ENCODE measurements at places on chromosomes 13 and 19.

DNA sequence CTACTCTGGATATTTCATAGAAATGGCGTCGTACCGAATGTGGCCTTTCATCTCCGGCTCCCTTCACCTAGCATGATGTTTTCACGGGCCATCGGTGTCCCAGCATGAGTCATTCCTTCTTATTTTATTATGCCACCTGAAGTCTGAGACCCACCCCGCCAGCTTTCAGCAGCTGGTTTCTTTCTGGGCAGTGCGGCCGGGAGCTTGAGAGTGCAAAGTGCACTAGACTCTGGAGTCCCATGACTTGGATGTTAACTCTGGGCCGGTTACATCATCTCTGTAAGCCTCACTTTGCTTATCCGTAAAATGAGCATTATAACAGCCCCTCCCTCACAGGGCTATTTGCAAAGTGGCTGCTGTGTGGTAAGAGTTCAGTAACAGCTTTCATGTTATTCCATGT lies 5.8 kb upstream of the KMT5C start:
- DNase-seq = no peak

GRCh38 chr19:18070181-18070580 lies 16.6 kb downstream of the IL12RB1 start:
- no peak for DNase-seq

GRCh38 chr13:109447667-109448066 lies 338.7 kb downstream of the IRS2 start:
- DNase-seq = no peak

GRCh38 chr13:19267746-19268145 lies 86.1 kb upstream of the TUBA3C start:
- no peak for DNase-seq

- DNase-seq = no peak
Observed at GRCh38 chr13:33101835-33102234, 85.6 kb downstream of the KL start.

GRCh38 chr19:40191836-40192646 lies 815 bp downstream of the MAP3K10 start:
- no peak for DNase-seq

GRCh38 chr13:95516021-95516420 lies 36.5 kb upstream of the CLDN10 start:
- DNase-seq = no peak

DNA sequence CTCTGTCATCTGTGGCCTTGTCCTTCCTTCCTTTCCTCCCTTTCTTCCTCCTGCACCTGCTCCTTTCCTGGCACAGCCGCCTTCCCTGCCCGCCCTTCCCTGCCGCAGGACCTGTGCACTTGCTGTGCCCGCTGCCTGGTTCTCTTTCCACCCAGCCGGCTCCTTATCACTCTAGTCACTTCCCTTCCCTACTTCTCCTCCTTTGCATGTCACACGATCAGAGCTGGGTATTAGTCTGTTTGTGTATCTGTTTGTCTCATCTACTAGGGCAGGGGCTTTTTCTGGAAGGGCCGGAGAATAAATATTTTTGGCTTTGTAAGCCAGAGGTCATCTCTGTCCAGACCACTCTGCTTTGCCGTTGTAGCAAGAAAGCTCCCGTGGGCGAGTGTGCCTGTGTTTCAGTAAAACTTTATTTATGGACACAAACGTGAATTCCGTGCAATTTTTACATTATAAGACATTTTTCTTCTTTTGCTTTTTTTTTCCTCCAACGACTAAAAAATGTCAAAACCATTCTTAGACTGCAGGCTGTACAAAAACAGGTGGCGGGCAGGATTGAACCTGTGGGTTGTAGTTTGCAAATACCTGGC lies 6.1 kb downstream of the KDM4B start:
- DNase-seq = no peak

DNA sequence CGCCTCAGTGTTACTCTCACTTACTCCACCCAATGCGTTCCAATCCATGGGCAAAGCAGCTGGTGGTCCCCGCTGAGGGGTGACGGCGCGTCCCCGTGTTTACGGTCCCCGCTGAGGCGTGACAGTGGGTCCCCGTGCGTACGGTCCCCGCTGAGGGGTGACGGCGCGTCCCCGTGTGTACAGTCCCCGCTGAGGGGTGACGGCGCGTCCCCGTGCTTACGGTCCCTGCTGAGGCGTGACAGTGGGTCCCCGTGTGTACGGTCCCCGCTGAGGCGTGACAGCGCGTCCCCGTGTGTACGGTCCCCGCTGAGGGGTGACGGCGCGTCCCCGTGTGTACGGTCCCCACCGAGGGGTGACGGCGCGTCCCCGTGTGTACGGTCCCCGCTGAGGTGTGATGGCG lies 19.5 kb downstream of the CFAP97D2 start:
- DNase-seq = no peak

GRCh38 chr19:38837656-38838121 lies 6.1 kb upstream of the ECH1 start:
- DNase-seq = no peak

- no peak for DNase-seq
Observed at GRCh38 chr13:99898421-99898820, 73.1 kb downstream of the ZIC5 start.

GRCh38 chr13:44259045-44260027 lies 114.3 kb upstream of the SERP2 start:
- no peak for DNase-seq

- no peak for DNase-seq
Observed at GRCh38 chr13:110726726-110727125, 13.2 kb downstream of the ING1 start.

- DNase-seq = peak; percentile 71
Observed at GRCh38 chr13:96650301-96650886, 343.9 kb downstream of the OXGR1 start.

GRCh38 chr19:8566855-8567254 lies 10.4 kb downstream of the MYO1F start:
- no peak for DNase-seq

DNA sequence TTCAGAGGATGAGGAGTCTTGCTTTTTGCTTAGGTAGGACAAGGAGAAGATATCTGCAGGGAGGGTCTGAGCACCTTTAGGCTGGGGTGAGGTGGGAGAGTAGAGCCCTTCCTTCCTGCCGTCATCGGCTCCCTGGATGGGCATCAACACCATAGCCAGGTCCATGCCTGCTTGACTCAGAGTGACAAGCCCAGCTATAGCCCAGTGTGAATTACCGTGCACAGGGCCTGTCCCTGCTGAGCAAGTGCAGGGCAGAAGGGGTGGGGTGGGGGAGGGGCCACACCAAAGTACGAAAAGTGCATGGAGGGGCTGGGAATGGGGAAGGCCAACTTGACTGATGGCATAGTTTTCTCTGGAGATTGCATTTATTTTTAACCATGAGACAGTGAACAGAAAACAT lies 30.3 kb upstream of the RNF113B start:
- no peak for DNase-seq

DNA sequence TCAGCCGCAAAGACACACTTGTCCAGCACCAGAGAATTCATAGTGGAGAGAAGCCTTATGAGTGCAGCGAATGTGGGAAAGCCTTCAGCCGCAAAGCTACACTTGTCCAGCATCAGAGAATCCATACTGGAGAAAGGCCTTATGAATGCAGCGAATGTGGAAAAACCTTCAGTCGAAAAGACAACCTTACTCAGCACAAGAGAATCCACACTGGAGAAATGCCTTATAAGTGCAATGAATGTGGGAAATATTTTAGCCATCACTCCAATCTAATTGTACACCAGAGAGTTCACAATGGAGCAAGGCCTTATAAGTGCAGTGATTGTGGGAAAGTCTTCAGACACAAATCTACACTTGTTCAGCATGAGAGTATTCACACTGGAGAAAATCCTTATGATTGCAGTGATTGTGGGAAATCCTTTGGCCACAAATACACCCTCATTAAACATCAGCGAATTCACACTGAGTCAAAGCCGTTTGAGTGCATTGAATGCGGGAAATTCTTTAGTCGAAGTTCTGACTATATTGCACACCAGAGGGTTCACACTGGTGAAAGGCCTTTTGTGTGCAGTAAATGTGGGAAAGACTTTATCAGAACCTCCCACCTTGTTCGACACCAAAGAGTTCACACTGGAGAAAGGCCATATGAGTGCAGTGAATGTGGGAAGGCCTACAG lies 6.8 kb downstream of the ZNF134 start:
- no peak for DNase-seq

DNA sequence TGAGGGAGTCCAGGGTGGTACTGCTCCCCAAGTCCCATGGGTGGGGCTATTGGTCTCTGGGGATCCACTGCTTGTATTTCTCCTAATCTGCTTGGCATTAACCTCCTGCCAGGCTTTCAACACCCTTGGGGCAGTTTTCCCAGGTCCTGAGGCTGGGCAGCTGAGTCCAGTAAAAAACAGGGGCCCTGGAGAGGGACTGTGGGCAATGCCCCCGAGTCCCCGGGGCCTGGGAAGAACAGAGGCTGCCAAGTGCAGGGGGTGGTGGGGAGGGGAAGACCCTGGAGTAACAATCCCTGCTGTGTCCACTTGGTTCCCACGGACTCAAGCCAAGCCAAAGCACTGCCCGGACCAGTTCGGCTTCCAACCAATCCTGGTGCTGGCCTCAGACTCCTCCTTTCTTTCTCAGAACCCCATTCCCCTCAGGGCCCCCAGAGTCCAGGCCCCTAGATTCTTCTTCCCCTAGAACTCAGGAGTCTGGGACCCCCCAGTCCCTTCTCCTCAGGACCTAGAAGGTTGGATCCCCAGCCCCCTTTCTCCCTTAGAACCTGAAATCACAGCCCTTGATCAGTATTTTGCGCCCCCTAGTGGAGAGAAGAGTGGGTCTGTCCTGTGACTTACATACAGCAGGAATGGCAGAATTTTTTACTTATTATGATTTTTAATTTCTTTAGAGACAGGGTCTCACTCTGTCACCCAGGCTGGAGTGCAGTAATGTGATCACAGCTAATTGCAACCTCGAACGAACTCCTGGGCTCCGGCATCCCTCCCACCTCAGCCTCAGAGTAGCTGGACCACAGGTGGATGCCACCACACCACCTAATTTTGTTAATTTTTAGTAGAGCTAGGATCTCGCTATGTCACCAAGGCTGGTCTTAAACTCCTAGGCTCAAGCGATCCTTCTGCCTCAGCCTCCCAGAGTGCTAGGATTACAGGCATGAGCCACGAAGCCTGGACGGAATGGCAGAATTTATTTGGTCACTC lies 3.7 kb upstream of the CLPTM1 start:
- peak; percentile 74 for DNase-seq

DNA sequence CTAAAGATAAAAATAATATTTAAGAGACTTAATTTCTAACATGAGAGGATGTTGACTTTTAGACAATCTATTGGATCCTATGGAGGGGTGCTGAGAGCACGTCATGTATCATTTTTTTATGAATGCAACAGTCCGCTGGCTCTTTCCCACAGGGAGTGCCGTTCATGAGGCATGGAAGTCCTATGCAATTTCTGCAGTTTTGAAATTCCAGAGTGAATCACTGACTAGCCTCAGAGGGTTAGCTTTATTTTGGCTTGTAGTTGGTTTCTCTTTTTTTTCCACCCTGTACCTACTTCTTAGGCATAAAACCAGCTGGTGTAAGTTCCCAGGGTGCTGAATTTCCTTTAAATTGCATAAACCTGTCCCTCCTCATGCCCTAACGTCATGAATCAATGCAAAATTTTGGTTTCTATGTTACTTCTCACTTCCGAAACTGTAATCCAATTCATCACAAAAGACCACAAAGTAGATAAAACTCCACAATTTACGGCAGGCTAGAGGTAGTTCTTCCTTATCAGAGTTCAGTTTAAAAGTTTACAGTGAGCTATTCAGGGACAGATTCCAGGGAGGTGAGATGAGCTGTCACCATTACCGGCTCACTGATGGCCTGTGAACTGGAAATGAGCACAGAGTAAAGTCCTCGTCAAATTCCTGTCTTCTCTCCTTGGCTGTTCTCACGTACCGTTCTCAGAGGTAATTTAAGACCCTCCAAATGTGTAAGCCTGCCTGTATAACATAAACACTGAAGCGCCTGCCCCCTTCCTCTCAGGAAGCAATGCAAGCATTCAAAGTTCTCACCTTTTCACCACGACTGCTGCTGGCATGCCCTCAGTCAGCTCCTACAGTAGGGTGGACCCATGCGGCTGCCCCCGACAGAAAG lies 216.6 kb upstream of the SLC10A2 start:
- DNase-seq = peak; percentile 90

- DNase-seq = no peak
Observed at GRCh38 chr13:106523576-106523975, 11.9 kb downstream of the EFNB2 start.

GRCh38 chr13:20782116-20782708 lies 8.5 kb upstream of the EEF1AKMT1 start:
- DNase-seq = no peak

GRCh38 chr13:60838581-60838980 lies 441.6 kb downstream of the TDRD3 start:
- DNase-seq = no peak

GRCh38 chr13:112905619-112905989 lies 63.4 kb upstream of the MCF2L start:
- DNase-seq = no peak

- no peak for DNase-seq
Observed at GRCh38 chr13:75146436-75146835, 335.5 kb downstream of the TBC1D4 start.

GRCh38 chr19:42370626-42371175 lies 19.4 kb downstream of the CNFN start:
- no peak for DNase-seq

GRCh38 chr13:96533408-96533807 lies 443.5 kb downstream of the HS6ST3 start:
- DNase-seq = no peak

DNA sequence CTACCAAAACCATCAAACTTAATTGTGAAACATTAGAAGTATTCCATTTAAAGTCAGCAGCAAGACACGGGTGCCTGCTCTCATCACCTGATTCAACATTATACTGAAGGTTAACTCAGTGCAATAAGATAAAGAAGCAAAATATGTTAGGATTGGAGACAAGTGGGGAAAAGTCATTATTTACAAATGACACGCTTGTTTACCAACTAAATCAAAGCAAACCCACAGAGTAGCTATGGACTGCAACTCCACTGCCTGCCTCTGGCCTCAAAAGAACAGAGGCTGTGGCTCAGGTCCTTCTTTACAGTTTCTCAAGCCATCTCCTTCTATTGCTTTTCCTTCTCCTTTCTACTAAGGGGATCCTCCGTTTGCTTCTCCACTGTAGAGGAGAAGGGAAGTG lies 21.0 kb upstream of the ATP12A start:
- no peak for DNase-seq

- no peak for DNase-seq
Observed at GRCh38 chr19:543910-544608, at the start of gene GZMM. TSS of gene GZMM (plus strand) at chr19:544053. CDS start at chr19:544072, 19 bp downstream.

DNA sequence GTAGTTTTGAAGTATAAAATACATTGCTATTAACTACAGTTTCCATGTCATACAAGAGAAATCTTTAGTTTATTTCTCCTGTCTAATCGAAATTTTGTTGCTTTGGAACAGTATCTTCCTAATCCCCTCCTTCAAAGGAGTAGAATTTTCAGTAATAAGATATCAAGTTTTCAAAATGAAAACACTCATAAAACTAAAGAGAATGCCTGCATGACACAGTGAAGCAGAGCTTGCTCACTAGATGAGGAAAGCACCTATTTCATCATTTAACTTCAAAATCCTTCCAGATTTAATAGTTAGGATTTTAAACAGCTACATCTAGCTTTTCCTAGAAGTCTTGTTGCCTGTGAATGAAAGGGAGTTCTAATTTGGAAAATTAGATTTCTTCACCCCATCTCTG lies 80.8 kb downstream of the TNFSF11 start:
- no peak for DNase-seq

- DNase-seq = no peak
Observed at GRCh38 chr19:55882626-55883025, 46.3 kb downstream of the NLRP4 start.
